ENCODE measurements at places on chromosomes 6 and 20. TPM values are rescaled to one million over a fixed set of nuclear protein-coding genes. Genes with fewer than 3 reads are reported as not detected.

- no peak for DNase-seq
Observed at GRCh38 chr6:38100380-38100779, 280.9 kb downstream of the ZFAND3 start.

GRCh38 chr6:129124347-129124746 lies 241.4 kb downstream of the LAMA2 start:
- DNase-seq: no peak

DNA sequence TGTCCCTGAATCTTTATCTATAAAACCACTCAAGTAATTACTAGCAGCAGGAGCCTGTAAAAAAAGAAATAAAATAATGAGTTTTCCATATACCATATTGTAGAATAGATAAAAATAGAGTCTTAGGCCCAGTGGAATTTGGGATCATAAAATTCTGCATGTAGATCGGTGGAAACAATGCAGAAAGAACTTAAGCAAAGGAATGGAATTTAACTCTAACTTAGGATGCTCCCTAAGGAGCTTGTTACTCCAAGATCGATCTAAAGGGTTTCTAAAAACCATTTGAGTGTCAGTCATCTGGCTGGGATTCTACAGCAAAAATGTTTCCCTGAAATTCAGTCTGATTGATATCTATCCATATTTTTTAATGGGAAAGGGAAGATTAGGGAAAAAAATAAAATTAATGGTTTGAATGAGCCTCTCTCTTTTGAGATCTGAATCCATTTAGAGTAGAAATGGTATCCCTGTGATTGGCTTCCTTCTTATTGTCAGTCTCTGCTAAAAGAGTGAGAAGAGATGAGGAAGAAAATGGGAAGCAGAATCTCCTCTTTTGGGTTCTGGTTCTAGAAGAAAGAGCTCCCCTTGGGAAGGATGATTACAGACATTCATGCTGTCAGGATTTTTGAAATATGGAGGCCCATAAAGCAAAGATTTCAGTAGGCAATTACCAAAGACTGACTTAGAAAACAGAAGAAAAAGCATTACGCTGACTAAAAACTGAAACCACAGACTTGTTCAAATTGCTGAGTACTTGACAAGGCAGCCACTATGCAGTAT lies 564.3 kb upstream of the MARCKS start:
- DNase-seq: no peak

GRCh38 chr6:105500693-105501092 lies 97.8 kb upstream of the PREP start:
- DNase-seq: no peak

Gene KIF25
- not detected for total RNA-seq

Gene OVOL2
- total RNA-seq: not detected

GRCh38 chr6:44049989-44050871 lies 77.0 kb downstream of the MRPL14 start:
- DNase-seq: no peak

Gene TP53TG5
- total RNA-seq: not detected

GRCh38 chr20:46563170-46563859 lies 12.9 kb upstream of the OCSTAMP start:
- DNase-seq: no peak

All from psoas muscle (tissue), 8 donors.